ENCODE measurements at places on chromosomes 6 and 20.

DNA sequence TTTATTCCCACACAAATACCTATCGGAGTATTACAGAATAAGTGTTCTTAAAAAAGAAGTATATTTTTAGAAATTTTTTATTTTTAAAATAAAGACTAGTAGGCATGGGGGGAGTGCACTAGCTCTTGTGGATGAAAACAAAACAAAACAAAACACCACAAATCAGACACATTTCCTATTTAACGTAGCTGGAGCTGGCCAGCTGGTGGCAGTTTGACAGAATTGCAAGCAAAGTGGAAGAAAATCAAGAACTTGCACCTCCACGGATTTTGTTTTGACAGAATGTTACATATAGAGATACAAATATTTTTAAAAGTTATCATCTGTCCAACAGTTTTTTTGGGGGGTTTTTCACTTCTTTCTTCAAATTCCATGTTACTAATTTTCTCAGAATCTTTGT lies 63.6 kb upstream of the SNRPB2 start:
- no peak for DNase-seq

GRCh38 chr6:7062451-7063162 lies 45.2 kb upstream of the RREB1 start:
- no peak for DNase-seq

DNA sequence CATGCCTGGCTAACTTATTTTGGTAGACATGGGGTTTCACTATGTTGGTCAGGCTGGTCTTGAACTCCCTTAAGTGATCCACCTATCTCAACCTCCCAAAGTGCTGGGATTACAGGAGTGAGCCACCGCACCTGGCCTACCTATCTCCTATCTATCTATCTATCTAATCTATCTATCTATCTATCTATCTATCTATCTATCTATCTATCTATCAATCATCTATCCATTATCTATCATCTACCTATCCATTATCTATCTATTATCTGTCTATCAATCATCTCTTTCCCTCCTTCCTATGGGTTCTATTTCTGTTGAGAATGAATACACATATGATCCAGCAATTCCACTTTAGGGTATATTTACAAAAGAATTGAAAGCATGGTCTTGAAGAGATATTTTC lies 194.2 kb upstream of the ARG1 start:
- no peak for DNase-seq

DNA sequence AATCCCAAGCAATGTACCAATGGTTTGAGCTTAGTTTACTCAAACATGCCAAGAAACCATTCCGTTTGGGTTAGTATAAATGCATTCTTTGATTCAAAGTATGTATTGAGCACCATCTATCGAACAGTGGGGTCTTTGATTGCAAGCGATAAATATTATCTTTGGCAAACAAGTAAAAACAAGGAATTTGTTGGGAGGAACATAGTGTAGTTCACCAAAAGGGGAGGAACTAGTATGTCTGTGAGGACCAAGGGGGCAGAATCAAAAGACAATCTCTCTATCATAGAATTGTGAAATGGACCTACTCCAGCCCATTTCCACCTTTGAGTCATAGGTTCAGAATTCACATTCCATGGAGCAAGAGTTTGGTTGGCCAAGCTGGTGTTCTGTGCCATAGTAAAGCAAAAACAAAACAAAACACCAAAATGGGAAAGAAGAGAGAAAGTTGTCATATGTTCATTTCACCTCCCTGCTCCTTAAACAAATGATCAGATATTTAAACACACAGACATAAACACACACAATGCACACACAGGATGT lies 266.0 kb downstream of the TSHZ2 start:
- DNase-seq, result no peak

DNA sequence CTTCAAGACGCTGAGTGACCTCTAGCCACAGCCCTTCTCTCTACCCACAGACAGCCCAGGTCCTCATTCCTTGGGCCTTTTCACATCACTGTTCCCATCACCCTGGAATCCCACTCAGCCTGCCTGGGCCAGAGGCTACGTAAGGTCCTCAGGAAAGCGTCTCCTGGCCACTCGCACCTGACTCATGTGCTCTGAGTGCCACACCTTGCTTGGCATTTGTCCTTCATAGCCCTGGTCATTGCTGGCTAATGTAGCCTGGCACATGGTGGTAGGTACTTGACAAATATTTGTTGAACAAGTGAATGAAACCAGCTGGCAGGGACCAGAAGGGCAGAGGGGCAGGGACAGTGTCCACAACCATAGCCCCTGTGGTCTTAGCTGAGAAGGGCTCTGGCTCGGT lies 50.6 kb upstream of the FANCE start:
- no peak for DNase-seq

- no peak for DNase-seq
Measured at GRCh38 chr6:88916615-88917208, 46.7 kb downstream of the RNGTT start.

DNA sequence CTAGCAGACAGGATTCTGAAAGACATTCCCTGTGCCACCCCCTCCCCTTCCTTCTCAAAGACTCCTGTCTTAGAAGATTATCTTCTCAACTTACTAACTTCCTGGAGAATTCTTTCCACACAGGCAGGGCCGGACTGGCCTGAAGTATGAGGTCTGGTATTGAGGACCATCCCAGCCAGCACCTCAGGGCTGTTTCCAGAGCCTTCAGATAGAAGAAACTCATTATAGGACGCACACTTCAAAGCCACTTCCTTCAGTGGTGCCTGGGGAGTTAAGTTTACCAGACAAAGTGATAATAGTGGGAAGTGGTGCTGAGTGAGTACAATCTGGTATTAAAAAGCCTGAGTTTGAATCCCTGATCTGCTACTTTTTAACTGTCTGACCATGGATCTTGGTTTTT lies 15.6 kb downstream of the KCNS1 start:
- no peak for DNase-seq

DNA sequence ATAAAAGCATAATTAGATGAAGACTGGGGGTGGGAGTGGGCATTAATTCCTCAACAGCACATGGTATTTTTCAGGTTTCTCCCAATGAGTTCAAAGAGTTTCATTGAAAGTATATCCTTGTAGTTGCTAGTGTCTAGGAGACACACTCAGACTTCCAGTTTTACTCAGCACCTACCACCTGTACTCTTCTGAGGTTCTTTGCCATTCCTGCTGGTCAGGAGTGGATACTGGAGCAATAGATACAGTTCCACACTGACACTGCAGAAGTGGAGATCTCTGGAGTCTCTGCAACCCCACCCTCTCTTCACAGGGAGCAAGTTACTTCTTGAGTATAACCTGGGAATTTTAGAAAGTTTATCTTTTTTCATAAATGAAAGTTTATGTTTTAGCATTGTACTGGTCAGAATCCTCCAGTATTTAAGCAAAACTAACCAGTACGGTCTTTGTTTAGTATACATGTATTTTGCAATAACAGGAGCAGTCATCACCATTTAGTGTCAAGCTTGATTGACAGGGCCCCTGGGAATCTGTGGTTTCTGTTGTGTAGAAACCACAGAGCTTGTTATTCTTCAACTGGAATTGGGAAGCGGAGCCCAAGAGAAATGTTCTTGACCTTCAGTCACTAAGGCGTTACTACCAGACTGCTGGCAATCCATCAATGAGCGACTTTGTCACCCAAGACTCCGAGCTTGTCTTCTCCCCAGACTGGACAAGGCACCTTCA lies 148.1 kb downstream of the ZDHHC14 start:
- peak; percentile 3 for DNase-seq

- DNase-seq, result no peak
Measured at GRCh38 chr6:43256670-43257366, 13.5 kb downstream of the TTBK1 start.

DNA sequence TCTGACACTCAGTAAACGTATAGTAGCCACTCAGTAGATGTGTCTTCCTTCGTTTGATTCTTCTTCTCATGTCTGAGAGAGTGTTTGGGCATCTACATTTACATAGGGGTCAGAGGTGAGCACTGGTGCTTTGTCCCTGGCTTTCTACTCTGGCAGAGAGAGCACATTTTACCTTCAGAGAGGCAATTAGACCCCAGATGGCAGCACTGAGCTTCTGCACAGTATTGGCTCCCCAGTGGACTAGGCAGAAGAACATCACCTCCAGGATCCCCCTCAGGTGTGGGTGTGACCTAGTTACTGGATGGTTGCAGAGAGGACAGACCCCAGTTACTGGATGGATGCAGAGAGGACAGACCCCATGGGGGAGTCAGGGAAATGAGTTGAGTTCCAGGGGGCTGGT lies 327.2 kb downstream of the DHX35 start:
- no peak for DNase-seq

- no peak for DNase-seq
Measured at GRCh38 chr20:32446301-32447100, 88.4 kb downstream of the ASXL1 start.

DNA sequence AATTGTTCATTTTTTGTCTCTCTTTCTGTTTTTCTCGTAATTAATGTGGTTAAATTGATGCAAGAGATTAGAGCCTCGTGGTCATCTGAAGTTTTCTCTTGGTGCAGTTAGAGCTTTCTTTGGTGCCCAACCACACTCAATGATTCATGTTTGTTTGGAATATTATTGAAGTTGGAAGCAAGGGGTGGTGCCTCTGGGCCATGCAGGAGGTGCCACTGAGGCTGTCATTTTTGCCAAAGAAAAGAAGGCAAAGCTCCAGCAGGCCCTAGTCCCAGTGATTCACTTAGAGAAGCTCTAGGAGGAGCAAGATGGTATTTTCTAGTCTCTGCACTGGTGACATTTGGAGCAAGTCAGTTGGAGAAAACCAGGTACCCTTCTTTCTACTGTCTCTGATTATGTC lies 144.5 kb upstream of the RALGAPA2 start:
- no peak for DNase-seq

- no peak for DNase-seq
Measured at GRCh38 chr6:15926256-15926655, 202.6 kb upstream of the MYLIP start.

- DNase-seq, result no peak
Measured at GRCh38 chr6:12200761-12201160, 89.4 kb upstream of the EDN1 start.

DNA sequence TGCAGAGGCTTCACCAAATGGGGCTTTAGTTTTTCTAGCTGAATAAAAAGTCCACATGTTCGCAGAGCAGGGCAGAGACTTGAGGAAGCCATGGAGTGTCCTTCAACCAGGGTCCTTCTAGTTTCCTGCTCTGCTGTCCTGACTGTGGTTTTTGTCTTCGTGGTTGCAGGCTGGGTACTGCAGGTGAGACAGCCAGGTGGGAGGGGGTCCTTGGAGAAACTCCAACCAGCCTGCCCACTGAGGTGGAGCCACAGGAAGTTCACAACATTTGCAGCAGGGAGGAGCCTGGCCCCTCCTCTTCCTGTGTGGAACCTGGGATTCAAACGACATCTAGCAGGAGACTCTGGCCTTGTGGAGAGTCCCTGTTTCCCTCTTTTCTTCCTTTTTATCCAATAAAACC lies 68.8 kb upstream of the MYLIP start:
- no peak for DNase-seq

- no peak for DNase-seq
Measured at GRCh38 chr6:170082067-170082466, 208.8 kb downstream of the DLL1 start.

DNA sequence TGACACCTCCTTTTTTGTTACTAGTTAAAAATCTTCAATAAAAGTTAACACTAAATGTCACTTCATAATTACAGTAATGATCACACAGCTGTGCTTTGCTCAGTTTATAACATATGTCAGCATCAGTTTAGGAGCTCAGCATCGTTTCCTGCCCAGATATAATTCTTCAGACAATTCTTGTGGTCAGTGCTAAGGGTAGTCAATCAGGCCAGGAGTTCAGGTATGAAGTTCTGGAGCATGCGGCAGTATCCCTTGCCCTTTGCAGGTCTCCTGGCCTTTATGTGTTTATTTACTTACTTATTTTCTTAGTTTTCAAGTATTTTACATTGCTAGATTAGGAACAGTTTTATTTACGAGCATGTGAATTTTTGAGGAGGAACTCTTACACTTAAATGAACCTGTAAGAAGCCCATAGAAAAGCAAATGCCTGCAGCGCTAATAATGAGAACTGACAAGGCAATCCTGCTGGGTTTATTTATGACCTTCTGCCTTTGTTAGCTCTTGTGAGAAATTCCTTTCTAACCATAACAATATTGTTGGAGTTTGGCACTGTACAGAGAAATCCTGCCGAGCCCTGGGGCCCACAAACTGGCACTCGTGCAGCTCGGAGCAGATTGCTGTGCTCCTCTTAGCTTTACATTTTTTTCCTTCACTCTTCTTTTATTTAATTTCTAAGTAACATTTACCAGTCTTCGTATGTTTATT lies 252.8 kb downstream of the TMEM242 start:
- DNase-seq, result no peak

DNA sequence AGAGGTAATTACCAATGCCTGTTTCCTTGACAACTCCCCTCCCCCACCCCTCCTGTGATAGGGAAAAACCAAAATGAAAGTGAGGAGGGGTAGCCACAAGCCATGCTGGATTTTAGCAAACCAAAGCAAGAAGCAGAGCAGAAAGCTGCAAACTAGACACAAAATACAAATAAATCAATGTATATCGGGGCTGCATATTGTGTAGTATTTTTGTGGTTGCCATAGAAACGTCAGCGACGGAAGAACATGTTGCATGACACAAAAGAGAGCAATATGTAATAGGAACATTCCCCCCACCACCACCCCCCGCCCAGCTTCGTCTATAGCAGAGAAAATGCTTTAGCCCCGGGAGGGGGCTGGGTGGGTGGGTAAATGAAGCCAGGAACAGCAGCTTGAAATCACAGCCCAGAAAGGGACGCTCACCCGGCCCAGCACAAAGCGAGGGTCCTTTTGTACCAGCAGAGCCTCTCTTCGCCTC lies 548 bp downstream of the AGPAT4 start:
- peak; percentile 33 for DNase-seq

- no peak for DNase-seq
Measured at GRCh38 chr6:151962246-151962846, 154.9 kb downstream of the ESR1 start.

DNA sequence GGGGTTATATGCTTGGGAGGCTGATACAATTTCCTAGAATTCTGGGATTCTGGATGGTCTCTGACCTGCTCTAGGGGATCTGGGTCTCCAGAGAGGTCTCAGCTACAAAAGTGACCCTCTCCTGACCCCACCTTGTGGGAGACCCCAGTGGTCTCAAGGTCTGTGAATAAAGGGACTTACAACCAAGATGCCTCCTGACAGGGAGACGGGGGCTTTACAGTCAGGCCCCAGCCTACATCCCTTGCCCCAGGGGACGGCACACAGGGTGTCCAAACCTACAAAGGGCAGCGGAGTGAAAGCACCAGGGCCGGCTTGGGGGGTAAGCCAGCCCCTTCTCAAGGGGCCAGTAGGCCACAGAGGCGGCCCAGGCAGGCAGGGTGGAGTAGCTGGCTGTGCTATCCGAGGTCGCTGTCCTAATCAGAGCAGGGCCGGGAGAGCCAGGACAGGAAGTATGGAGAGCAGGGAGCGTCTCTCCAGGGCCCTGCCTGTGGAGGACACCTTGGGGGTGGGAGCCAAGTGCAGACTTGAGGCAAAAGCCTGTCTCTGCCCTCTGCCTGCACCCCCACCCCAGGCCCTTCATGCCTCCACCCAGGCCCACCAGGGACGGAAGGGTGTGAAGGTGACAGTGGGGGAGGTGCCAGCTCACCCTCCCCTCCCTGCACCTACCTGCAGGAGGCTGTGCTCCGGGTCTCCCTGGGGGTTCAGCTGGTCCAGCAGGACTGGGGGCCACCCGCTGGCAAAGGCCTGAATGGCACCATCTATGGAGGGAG lies 3.5 kb downstream of the GFRA4 start:
- DNase-seq, result no peak

- DNase-seq, result peak; percentile 16
Measured at GRCh38 chr6:7243179-7243981, 69.6 kb downstream of the SSR1 start.

GRCh38 chr6:123810214-123810613 lies 6.5 kb downstream of the NKAIN2 start:
- no peak for DNase-seq
